Non-pigmented ciliary epithelial cell (primary cell): ENCODE measurements at places on chromosomes 6 and 20.

DNA sequence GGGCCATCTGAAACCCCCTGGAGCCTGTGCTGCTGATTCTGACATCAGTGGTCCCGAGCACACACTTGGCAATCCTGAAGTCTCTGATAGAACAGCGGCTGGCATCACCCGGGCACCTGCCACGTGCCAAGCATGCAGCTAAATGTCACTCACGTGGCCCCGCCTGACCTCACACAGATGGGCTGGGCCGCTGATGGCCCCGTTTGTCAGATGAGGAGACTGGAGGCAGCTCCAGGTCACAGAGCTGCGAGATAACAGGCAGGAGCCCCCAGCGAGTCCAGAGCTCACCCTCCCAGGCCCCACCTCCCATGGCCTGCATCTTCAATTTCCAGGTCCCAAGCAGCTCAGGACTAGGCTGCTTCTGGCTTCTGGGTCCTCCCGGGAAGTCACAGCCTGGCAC is 67.2 kb downstream of the YTHDF1 start:
- DNase-seq: no peak

DNA sequence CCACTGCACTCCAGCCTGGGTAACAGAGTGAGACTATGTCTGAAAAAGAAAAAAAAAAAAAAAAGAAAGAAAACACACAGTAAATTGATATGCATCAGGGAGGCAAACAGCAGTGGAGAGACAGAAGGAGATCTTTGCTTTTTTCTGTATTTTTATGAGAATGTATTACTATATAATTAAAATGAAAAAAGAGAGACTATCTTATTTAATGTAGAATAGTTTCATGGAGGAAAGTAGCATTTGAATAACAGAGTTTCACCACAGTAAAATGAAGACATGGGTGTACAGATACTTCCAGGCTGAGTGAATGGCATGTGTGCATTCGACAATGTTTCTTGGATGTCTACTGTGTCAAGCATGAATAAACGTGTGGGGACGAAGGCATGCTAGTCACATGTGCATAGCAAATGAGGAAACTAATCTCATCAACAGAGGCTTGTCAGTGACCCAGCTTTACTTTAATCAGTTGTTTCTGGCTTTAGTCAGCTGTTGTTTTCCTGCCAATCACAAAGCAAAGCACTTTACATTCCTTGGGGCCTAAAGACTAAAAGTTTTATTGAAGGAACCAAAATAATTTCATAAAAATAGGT is 55.5 kb upstream of the ARMH2 start:
- no peak for DNase-seq

DNA sequence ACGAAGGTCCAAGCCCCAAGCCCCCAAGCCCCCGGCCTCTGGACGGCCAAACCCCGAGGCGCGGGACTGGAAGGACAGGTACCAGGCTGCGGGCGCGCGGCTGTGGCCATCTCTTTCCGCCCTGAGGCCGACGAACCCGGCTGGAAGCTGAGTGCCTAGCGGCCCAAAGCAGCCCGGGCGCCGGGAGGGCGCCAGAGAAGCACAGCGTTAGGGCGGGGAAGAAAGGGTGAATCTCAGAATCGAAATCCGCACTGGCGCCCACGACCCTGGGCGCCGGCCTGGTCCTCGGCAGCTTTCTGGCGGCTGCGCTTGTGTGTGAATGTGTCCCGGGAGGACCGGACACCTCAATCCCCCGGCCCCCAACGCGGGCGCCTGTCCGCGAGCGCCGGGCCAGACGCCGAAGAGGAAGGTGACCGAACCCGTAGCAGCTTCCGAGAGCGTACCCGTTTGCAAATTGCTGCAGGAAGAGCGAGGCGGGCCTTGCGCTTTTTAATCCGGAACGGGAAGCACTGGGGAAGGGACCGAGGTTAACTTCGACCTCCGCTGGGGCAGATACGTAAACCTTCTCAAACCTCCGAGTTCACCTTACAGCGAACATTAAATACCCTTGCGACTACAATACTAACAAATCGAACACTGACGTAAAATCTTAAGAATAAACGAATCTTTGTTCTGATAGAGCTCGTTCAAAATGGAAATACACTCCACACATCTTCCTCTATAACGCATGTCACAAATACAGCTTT is 2.9 kb downstream of the NRN1 start:
- DNase-seq: no peak

DNA sequence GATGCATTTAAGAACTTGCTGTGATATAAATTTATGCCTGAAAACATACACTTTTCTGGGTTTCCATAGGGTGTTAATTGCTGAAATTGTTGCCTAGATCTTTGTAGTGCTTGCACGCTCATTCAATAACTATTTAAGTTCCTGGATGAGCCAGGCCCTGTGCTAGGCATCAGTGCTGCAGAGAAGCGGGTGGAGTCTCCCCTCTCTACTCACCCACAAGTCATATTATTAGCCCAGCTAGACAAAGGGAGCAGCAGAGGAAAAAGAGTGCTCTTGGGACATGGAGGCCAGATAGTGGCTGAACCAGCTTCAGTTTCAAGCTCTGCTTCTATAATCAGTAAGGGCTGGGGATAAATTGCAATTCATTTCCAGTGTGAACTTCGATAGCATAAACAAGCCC is 329.1 kb downstream of the TFAP2B start:
- DNase-seq: no peak
